ENCODE measurements at places on chromosomes 11 and 22.

GRCh38 chr22:40009292-40009774 lies 14.6 kb downstream of the FAM83F start:
- DNase-seq, result no peak

DNA sequence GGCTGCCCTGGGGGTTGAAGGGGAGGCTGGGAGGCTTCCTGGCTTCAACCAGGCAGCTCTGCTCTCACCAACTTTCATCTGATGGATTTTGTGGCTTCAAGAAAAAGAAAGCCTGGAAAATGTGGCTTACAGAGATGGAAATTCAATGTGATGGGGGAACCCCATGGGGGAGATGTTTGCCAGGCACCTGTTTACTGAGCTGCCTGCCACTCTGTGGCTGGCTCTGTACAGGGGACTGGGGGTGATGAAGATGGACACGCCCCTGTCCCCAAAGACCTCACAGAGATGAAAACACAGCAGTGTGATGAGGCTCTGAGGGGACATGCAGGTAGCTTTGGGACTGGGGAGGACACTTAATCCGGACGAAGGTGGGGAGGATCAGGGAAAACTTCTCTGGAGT lies 10.1 kb downstream of the TMEM258 start:
- no peak for DNase-seq

- DNase-seq, result no peak
Observed at GRCh38 chr11:66366844-66367477, 4.6 kb downstream of the SLC29A2 start.

DNA sequence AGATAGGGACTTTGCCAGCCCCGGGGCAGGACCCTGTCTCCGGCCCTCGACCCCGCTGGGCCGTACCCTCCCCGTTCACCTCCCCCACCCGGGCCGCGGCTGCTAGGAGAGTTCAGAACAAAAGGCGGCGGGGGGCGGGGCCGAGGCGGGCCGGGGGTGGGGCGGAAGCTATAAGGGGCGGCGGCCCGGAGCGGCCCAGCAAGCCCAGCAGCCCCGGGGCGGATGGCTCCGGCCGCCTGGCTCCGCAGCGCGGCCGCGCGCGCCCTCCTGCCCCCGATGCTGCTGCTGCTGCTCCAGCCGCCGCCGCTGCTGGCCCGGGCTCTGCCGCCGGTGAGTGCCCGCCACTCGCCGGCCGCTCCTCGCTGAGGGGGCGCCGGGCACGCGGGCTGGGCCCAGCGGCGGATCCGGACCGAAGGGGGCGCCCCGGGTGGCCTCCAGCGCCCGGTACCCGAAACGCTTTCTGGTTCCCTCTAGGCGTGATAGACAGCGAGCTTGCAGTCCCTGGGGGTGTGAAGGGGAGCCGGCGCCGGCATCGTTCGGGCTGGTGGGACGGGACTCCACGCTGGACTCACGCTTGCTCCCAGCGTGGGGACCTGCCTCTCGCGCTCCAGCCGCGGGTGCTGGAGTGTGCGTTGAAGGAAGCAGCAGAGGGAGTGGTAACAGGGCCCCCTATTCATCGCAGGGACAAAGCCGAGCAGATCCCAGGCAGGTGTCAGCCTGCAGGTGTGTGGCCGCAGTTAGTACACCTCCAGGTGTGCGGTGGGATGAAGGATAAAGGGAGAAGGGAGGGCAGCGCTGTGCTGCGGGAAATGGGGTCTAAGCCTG lies at the start of gene MMP11:
MMP11 (plus strand) TSS at position 201 of the 825 bp plus-strand sequence; CDS start at position 223, 22 bp downstream.
- DNase-seq, result peak; percentile 31

- no peak for DNase-seq
Observed at GRCh38 chr11:77266766-77267165, 34.7 kb downstream of the GDPD4 start.

- DNase-seq, result no peak
Observed at GRCh38 chr11:34978236-34979191, 62.1 kb downstream of the PDHX start.

DNA sequence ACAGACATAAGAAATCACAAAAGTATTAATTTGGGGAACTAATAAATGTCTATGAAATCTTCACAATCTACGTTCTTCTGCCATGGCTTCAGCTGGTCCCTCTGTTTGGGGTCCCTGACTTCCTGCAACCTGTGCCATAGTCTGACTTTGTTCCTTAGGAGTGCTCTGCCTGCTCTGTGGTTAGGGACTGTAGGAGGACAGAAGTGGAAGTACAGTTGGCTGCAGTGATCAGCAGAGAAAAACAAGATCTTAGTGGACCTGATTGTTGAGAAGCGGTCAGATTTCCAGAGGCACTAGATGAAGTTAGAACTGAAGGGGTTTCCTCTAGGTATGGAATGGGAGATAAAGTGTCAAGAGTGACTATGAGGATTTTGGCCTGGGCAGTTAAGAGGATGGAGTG lies 80.6 kb downstream of the PPP6R3 start:
- DNase-seq, result no peak

GRCh38 chr11:90134478-90135003 lies at the start of gene NAALAD2:
TSS of gene NAALAD2 (plus strand) at chr11:90134663. CDS start at chr11:90134759, 96 bp downstream.
- no peak for DNase-seq

DNA sequence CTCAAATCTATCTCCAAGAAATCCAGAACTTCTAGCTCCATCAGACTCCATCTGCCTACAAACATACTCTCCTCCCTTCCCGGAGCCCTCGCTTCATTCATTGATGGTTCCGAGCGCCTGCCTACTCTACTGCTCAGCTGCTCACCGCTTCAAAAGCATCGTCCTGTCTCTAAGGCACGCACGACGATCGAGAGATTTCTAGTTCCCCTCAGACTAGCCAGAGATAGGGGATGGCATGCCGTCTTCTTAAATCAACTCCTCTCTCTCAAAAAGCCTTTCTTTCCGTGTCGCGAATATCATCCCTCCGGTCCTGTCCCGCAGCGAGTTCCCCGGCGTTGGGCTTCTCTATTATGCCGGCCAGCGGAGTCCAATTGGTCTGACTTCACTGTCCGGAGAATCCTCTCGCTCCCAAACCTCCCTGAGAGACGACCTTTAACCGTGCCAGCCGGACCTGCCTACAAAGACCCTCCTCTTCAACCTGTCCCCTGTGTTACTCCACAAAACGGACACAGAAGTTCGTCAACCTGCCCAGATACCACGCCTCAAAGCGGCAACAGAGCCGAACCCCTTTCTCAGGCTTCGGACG lies 592 bp downstream of the EEF1G start:
- DNase-seq, result no peak

- DNase-seq, result no peak
Observed at GRCh38 chr11:34356130-34356529, 1.7 kb downstream of the ABTB2 start.

GRCh38 chr11:109106151-109106906 lies 315.7 kb upstream of the C11orf87 start:
- no peak for DNase-seq

- DNase-seq, result no peak
Observed at GRCh38 chr22:20450551-20450906, 12.9 kb upstream of the SCARF2 start.

DNA sequence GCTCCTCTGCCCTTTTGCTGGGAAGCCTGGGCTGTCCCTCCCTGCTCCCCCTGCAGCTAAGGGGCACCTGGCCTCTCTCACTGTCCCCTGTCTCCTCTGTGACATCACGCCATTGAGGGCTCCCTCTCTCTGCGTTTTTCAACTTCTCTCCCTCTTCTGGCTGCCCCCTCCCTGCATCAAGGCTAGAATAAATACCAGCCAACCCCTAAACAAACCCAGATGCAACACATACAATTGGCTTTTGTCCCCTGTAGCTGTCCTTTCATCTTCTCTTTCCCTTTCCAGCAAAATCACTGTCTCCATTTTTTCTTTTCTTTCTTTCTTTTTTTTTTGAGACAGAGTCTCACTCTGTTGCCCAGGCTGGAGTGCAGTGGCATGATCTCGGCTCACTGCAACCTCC lies 3.3 kb upstream of the MIEF1 start:
- no peak for DNase-seq

GRCh38 chr11:24833573-24833972 lies 336.7 kb downstream of the LUZP2 start:
- DNase-seq, result no peak

GRCh38 chr22:45503050-45503815 lies 550 bp downstream of the FBLN1 start:
- no peak for DNase-seq

GRCh38 chr11:70810681-70811080 lies 412.4 kb downstream of the CTTN start:
- no peak for DNase-seq

DNA sequence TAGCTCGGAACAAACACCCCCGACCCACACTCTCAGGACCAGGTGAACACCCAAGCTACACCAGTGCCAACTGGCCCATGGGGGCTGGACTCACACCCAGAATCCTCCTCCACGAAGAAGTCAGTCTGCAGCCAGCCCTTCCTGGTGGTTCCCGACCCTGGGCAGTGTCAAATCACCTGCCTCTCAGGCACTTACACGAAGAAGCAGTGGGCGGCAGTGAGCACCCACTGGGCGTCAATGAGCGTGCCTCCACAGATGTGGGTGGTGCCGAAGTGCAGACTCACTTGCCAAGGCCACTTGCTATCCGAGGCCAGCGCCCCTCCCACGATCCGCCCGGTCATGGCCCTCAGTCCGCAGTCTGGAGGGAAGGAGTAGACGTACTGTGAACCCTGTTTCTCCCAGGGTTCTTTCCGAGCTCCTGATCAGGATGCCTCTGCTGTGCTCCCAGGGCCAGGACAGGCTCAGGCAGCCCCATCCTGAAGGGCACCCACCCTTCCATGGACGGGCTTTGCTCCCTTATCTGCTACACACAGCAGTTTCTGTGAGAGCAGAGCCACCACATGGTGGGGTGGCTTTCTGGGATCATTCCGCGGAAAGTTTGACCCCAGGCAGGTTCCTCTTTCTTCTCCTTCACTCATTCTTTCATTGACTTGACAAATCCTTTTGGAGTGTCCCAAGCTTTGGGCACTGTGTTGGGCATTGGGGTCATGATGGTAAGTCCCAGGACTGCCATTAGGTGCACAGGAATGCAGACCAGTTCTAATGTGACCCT lies 19.4 kb downstream of the TMPRSS13 start:
- DNase-seq, result no peak

- DNase-seq, result peak; percentile 62
Observed at GRCh38 chr11:554428-555226, 5.9 kb downstream of the LMNTD2 start.

DNA sequence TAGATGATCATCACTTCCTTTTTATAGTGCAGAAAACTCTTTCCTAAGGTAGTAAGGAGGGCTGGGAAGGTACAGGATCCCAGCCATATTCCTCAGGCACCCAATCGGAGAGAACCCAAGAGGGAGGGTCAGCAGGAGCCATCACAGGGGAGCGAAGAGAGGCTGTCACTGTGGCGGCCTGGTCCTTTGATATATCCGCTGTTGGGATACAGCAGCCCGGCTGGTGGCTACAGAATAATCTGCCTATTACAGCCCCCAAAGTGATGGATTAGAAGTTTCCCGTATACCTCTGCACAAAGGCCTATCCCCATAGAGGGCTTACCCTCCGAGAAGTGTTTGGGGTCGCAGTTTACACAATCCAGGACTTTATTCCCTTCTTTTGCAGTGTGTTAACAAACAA lies 48.5 kb downstream of the OR4D9 start:
- DNase-seq, result no peak
